ENCODE measurements at places on chromosomes 1 and 21.

GRCh38 chr1:153122831-153123421, 9.6 kb upstream of the SPRR2F start:
- DNase-seq: peak; percentile 68

DNA sequence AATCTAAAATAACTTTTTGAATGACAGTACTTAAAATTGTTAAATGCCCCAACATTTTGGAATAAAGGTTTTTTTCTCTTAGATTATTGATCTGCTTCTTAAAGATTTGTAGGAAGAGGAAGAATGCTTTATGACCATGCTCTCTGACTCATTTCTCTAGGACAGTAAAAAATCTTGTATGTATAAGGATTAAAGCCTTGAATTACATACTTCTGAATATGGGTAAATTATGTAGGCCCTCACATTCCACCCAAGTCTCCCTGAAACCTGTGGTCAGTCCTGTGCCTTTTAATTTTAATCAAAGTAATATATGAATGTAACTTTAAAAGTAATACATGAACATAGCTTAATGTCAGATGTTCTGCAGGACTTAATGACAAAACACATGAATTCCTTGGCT, 50.5 kb downstream of the ABCD3 start:
- no peak for DNase-seq

DNA sequence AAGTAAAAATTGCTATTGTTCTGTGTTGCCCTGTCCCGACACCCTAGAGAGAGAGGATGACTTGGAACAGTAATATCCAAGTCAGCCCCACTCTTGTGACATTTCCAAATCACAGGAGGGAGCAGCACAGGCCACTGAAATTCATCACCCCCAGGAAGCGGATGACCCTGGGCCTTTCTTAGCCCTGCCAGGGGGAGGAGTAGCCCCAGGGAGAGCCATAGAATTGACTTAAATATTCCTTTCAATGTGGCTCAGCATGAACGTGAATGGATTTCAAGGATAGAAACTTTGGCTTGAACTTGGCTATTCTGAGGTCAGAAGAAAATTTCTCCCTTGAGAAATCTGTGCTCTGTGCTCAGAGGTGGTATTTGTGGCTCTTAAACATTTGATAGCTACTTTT, 80.6 kb downstream of the CENPF start:
- DNase-seq: no peak

DNA sequence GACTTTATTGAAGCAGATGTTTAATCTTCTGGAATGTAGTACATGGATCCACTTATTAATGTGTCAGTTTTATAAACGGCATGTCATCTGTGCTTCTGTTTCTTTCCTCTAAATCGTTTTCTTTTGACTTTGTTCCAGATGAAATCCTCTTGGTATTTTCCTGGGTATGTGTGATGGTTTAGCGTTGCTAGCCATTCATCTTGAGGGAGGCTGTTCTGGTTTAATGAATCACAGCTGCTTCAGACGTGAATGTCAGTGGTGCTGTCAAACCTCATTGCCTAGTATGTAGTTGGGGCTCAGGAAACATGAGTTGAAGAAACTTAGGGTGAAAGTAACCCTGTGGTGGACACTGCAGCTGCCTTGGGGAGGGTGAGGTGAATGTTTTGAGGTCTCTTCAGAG, 33.2 kb downstream of the KCNK1 start:
- no peak for DNase-seq

GRCh38 chr1:193060938-193061337, 1.5 kb downstream of the RO60 start:
- no peak for DNase-seq

DNA sequence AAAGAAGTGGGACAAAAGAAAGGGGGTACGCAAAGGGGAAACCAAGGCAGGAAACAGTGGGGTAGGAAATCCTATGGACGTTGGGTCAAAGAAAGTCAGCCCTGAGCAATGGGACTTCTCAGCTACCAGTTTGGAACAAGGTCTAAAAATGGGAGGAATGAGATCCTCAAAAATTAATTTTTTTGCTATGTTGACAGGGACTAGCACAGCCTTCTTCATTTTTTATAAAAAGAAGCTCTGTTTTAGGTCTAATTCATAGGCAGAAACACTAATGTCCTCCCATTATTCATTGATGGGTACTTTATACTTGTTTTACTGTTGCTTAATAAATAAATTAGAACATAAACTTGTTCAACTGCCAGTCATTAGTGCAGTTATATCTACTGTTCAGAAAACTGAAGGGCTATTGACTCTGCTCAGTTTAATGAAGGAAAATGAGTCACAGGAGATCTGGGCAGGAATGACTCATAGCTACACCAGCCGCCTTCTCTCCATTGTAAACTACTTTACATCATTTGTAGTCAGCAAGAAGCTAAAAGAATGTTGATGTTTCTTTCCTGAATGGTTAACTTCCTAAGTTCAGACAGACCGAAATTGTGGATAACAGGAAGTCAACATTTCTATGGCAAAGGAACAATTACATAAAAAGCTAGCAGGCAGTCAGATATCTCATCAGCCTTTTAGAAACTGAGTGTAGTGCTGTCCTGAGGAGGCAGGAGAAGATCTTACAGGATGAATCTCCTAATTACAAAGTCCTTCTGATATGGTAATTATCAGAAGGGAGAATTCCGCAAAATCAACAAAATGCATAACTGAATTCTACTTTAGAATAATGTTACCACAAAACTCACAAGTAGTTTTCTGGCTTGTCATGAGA, 356.4 kb upstream of the PKN2 start:
- DNase-seq: no peak

GRCh38 chr1:67869233-67869632, 36.0 kb upstream of the GNG12 start:
- no peak for DNase-seq

DNA sequence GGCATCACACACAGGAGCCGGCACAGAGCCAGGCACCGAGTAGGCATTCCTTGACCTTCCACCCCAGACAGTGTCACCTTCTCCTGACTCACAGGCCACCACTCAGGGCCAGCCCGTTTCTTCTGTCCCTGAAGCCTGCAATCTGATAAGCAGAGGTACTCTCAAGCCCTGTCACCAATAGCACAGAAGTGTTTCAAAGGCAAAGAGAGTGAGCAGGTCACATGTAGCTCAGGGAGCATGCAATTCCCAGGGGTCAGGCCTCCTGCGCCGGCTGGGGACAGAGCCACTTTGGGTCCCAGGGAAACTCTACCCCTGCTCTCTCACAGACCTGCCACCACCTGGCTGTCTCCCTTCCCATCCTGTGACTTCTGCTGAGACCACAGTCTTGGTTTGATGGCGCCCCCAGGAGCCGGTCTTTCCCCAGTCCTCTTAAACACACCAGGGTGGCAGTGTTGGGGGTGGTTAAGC, 13.2 kb downstream of the CAPN9 start:
- DNase-seq: no peak

DNA sequence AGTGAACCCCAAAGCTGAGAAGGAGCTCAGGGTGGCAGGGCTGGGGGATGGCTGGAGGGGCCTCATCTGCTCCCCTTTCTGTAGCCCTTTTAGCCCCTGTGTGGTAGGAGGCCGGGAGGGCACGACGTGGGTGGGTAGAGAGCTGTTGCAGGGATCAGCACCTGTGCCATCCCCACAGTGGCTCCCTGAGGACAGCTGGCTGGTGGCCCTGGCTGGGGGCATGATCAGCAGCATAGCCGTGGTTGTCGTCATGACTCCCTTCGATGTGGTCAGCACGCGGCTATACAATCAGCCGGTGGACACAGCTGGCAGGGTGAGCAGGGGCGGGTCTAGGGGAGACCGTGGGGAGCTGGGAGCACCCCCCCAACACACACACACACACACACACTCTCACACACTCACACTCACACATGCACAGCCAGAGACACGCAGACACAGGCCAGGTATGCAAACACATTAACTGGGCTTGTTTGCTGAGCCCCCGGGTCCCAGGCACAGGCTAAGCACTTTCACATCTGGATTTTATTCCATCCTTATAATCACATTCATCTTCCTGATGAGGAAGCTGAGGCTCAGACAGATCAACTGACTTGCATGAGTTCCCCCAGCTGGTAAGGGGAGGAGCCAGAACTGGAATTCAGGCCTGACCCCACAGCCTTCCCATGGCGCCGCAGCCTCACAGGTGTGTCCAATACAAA, 2.5 kb downstream of the SLC25A34 start:
- DNase-seq: no peak

DNA sequence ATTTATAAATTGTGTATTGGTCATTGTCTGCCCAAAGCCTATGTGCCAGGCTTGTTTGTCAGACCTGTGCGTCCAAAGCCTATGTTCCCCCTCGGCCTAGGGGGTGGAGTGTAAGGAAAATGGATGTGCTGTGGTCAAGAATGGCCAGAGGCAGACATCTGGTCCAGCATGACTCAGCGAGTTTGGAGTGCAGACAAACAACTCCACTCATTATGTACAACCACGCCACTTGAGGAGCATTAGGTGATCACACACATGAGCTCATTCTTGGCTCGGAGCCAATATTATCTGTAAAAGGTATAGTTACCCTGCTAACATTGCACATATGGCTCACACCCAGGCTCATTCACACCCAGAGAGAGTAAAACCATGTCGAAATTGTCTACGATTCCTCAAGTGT, 1047.6 kb upstream of the ADGRL4 start:
- no peak for DNase-seq

- no peak for DNase-seq
Measured at GRCh38 chr1:206429421-206429820, 40.9 kb upstream of the IKBKE start.

- DNase-seq: peak; percentile 96
Measured at GRCh38 chr1:29181413-29182225, at the start of gene SRSF4. Gene SRSF4, minus strand, starts transcription at chr1:29181900. Its CDS starts 148 bp downstream, at chr1:29181752.

DNA sequence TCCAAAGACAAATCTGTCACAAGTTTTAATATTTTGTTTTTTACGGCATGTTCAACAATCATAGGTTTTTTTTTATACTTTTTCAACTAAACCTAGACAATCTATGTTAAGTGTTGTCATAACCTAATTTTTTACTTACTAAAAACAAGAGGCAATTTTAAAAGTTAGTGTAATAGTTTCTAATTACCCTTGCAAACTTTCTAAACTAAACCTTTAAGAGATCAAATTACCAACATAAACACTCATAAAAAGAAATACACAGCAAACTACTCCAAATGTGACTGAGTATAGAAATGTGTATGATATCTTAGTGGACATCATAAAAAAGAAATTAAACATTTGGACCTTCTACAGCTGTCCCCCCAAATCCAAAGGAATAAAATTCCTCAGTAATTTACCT, 10.0 kb downstream of the ZNF281 start:
- no peak for DNase-seq

DNA sequence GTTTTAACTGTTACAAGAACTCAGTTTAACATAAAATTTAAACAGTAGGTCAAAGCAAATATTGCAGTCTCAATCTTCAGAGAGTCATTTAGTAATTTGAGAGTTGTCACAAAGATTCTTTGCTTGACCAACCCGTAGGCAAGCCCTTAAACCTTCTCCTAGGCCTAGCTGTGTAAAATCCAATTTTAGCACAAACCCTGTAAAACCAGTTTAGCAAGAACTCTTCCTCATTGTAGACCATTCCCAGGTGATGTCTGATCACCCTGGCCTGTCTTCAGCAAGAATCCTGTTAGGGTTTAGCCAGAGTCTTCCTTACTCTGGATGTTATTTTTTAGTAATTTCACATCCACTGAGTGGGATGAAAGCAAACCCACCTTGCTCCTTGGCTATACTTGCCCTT, 30.1 kb downstream of the LRIG2 start:
- no peak for DNase-seq

DNA sequence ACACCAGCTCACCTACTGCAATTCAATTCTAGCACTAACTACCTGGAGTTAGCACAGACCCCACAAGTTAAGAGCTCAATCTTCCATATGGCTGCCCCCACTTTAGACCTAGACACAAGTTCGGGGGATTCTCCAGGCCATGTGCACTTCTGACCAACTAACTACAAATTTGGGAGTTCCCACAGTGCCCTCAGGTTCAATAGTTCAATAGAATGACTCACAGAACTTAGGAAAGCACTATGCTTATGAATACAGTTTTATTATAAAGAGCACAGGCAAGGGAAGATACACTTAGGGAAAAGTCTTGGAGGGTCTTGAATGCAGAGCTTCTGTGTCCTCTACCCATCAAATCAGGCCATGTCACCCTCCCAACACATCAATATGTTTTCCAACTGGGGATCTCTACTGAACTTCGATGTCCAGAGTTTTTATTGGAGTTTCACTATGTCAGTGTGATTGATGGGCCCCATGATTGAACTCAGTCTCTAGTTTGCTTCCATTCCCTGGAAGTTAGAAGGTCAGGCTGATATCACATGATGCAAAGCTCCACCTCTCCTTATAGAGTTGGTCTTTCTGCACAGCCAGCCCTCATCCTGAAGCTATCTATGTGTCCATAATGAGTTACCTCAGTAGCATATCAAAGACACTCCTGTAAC, 46.1 kb downstream of the RAVER2 start:
- DNase-seq: no peak

GRCh38 chr1:204819495-204819894, 51.2 kb upstream of the NFASC start:
- no peak for DNase-seq

GRCh38 chr1:182263706-182264105, 127.9 kb downstream of the GLUL start:
- DNase-seq: no peak

- DNase-seq: no peak
Measured at GRCh38 chr1:36765785-36766300, 268.5 kb downstream of the GRIK3 start.

GRCh38 chr1:56709269-56709880, 64.3 kb downstream of the PRKAA2 start:
- peak; percentile 30 for DNase-seq

- DNase-seq: no peak
Measured at GRCh38 chr1:81443288-81443687, 357.4 kb upstream of the ADGRL2 start.

DNA sequence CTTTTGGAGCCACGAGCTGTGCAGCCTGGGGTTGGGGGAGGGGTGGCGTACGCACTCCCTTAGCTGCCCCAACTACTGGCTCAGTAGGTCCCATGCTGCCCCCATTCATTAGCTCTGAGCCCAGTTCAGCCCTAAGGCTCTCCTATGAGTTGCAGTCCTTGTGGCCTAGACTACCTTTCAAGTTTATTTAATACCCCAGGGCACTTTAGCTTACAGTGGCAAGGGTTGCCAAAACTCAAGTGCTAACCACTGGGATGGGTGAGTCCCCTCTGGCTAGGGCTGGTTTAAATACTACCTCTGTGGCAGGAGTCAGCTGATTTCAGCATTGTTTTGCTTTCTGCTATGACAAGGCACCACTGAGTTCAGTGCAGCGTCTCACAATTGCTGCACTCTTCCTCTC, 118.2 kb downstream of the ODF2L start:
- DNase-seq: no peak

DNA sequence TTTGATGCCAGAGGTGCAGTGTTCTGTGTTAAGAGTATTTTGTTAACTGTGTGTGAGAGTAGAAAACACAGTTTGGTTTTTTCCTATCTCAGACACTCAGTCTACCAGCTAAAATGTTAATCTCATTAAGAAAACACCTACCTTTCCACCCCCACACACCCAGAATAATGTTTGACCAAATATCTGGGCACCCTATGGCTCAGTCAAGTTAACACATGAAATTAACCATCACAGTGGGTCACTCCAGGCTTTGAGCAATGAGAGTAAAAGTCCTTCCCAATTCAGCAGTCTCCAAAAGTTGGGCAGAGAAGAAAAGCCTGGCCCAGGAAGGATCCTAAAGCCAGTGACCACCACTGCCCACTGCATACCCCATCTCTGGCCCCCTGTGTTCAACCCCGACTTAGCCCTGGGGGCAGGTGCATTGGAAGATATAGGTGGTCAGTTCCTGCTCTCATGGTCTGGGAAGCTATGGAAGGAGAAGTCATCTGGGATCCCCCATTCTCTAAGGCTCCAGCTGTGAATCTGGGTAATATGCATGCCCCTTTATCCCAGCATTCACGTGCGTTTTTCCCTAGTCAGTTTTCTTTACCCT, 50.2 kb upstream of the CSF3R start:
- DNase-seq: no peak

Data from right renal pelvis (tissue), 4 donors.